Activated CD4-positive, alpha-beta T cell treated with anti-CD3 and anti-CD28 coated beads for 4 hours (primary cell): ENCODE measurements at places on chromosomes 11 and 22.

DNA sequence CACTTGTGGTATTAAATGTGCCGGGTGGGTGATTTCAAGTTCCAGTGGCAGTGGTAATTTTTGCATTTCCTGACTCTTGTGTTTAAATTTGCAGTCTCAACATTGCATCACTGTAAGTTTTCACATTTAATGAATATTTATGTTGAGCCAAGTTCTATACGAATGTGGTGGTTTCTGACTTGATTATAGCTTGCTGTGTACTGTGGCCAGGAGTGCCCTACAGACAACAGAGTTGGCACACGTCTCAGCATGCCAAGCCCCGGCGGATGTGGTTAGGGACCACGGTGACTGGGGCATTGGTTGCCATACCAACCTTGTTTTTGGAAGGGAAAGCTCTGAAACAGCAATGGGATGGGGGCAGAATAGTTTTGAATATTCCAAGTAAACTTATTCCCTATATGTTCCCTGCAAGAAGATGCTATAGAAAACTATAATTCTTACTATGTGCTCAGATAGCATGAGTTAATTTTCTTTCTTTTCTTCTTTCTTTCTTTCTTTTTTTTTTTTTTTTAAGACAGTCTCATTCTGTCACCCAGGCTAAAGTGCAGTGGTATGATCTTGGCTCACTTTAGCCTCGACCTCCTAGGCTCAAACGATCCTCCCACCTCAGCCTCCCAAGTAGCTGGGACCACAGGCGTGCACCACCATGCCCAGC is 16.0 kb downstream of the ZNRF3 start:
- peak; percentile 11 for DNase-seq

GRCh38 chr11:123033895-123034294 is 28.0 kb downstream of the HSPA8 start:
- DNase-seq, result no peak

GRCh38 chr11:44758983-44759382 is 32.2 kb downstream of the TSPAN18 start:
- DNase-seq, result no peak

GRCh38 chr11:124535552-124536232 is 7.8 kb downstream of the OR8B12 start:
- no peak for DNase-seq

GRCh38 chr11:32392840-32393239 is 42.5 kb downstream of the WT1 start:
- no peak for DNase-seq

DNA sequence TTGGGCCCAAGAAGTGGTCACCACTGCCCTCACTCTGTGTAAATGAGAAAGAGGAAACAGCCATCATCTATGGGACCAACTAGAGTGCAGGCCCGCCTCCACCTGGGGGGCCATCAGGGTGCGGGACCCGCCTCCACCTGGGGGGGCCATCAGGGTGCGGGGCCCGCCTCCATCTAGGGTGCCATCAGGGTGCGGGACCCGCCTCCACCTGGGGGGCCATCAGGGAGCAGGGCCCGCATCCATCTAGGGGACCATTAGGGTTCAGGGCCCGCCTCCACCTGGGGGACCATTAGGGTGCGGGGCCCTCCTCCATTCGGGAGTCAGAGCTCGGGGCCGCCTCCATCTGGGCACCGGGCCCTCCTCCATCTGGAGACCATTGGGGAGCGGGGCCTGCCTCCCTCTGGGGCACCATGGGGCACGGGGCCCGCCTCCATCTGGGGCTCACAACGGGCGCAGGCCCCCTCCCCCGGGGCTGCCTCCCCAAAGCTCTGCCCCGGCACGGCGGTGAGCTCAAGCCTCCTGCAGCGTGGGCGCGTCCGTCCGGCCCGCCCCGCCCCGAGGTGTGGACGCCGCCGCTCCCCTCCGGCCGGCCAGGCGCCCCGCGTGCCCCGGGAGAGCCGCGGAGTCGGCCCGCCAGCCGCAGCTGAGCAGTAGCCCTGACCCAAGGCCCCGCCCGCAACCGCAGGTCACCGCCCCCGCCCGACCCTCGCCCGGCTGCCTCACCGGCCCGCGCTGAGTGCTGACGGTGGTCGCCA is 512 bp downstream of the TOLLIP start:
- DNase-seq, result no peak

DNA sequence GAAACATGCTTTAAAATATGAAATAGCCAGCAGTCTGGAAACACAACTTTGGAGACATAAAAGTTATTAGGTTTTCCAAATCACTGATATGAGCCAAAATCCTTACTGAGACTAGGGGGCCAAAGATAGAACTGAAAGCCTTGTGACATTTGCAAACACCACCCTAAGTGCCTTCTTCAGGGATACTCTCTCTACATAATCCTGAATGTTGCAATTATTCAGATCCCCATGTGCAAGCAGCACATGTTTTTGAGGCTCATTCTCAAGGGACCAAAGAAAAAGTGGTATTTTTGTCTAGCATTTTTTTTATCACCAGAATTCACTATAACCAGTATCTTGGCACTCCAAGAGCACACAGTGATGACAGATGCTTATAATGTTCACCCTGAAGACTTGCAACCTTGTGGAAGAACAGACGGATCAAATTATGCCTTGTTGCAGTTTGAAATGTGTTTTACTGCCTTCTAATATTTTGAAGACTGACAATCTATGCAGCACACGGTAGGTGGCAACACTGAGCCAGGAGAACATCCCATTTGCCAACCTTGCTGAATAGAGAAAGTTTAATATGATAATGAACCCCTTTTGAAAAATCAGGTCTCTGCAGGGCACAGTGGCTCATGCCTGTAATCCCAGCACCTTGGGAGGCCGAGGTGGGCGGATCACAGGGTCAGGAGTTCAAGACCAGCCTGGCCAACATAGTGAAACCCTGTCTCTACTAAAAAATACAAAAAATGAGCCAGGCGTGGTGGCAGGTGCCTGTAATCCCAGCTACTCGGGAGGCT is 78.5 kb downstream of the PLEKHA7 start:
- no peak for DNase-seq

DNA sequence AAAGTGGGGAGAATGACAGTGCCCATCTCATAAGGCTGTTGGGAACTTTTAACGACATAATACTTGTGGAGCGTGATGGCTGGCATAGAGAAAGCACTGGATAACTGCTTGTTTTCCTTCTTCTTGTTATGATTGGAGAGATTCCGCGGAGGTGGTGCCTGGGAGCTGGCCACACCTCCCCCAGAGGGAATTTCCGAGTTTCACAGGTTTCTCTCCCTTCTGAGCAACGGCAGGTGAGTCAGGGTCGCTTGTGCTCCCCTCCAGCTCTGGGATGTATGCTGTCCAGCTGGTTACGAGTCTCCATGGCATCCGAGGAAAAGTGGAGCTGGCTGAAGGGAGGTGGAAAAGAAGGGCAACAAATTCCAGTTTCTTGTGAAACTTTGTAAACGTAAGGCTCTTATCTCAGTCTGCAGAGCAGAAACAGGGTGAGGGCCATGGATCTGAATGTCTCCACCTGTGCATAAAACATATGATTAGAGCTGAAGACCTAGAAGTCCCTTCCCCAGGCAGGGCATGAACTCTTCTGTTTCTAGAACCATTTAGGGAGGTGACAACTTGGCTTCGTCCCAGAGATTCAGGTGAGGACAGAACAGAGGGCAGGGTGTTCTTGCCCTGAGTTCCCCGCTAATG is 10.0 kb upstream of the PLET1 start:
- DNase-seq, result no peak
